ENCODE measurements at places on chromosomes 2 and 18.
A peak's percentile ranks its signal among the peaks of the same experiment; 100 is the strongest.

DNA sequence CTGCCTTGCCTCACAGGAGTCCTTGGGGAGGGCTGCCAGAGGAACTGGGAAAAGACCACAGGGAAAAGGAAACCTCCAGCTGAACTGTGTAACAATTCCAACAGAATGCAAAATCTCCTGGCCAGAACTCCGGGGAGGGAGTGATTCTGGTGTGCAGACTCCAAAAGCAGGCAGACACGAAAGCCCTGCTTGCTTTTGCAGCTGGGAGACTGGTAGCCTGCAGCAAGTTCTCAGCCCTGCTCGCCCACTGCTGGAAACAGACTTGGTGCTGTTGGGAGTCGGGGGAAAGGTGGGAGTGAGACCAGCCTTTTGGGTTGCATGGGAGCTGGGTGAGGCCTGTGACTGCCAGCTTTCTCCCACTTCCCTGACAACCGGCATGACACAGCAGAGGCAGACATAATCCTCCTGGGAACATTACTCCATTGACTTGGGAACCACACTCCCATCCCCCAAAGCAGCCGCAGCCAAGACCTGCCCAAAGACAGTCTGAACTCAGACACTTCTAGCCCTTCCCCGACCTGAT lies 26.0 kb upstream of the NMI start:
- DNase-seq: no peak

DNA sequence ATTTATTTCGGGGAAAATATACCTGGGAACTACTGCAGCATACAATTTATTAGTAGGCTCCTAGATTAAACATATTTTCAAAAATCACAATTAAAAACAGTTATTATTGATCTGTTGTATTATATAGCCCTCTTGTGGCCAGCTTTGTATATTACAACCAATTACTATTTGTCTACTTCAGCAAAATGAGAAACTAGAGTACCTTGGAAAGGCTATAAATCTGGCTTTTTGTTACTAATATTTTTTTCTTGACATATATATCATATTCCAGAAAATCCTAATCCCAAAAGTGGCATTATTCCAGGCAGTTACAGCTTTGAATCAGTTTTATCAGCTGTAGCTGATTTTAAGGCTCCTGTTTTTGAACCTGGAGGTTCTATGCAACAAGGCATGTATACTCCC lies 101.2 kb downstream of the UBR3 start:
- DNase-seq: no peak

- DNase-seq: no peak
Observed at GRCh38 chr2:202577250-202578183, 57.3 kb upstream of the FAM117B start.

- no peak for DNase-seq
Observed at GRCh38 chr2:102412199-102412598, 10.8 kb upstream of the IL18RAP start.

DNA sequence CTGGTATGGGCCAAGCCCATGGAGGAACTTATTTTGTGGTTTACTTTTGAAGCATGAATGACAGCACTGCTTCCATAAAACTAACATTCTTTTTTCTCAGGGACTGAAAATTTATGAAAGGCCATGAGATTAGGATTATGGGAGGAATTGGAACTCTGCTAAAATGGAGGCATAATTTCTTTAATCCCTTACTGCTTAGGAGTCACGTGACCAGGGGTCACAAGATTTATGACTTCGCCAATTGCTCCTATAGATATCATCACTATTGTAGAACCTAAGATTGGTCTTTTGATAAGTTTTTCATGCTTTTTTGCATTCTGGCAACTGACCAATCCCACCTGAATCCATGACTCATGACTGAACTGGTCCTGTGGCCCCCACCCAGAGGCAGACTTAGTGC lies 495.7 kb upstream of the VRK2 start:
- DNase-seq: no peak

DNA sequence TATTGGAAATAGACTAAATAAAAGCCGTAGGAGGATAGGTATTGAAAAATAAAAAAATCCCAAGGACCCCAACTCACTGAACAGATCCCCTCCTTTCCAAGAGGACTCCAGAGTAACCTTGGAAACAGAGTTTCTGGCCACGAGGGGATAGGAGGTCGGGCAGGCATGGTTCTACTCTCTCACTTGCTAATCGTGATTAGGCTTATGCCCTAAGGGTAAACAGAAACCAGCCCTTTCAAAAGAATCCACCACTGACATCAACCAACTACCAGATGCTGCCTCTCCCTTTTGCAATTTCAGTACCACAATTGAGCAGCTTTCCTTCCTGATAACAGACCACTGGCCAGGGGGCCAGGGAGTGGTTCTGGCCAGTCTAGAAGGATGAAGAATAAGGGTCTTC lies 477.8 kb downstream of the EIPR1 start:
- no peak for DNase-seq

- peak; percentile 13 for DNase-seq
Observed at GRCh38 chr2:74587664-74588277, 33.3 kb downstream of the DOK1 start.

- DNase-seq: no peak
Observed at GRCh38 chr2:143558665-143559064, 429.4 kb downstream of the ARHGAP15 start.

DNA sequence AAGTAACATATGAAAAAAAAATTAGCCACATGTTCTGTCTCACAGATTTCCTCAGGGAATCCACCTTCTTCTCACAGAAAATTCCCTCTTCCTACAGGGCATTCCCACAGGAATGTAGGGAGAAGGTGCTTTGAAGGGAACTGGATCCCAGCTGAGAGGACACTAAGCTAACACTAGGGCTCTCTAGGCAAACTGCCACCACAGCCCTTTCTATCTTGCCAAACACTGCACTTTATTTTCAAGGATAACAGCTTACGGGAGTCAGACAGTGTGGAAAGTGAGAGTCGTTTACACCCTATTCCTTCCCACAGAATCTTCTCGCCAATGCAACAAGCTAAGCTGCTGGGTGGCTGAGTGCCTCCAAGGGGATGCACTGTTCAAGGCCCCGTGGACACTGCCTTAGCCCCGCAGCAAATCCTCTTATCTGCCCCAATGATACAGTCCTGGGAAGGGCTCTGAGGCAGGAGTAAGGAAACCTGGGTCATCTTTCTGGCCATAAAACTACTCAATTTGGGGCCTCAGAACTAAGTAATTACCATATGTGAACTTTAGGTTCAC lies 76.9 kb downstream of the CCDC93 start:
- no peak for DNase-seq

DNA sequence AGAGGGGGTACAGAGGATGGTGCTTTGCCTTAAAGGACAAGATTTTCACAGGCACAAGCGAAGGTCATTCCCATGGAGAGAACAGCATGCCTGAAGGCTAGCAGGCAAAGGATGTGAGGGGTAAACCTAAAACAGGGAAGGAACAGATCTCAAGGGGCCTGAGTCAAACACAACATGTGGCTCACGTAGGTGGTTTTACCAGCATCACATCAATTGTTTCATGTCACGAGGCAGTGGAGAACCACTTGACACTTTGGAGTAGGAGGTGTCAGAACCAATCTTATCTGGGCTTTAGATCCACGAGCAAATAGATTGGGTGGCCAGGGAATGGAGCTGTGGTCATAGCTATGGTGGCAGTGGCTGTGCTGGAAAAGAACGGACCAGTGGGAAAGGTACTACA lies 8.4 kb downstream of the COX5B start:
- DNase-seq: no peak

- DNase-seq: no peak
Observed at GRCh38 chr2:120384486-120385354, 38.8 kb downstream of the INHBB start.

GRCh38 chr2:11477994-11478393 lies 12.0 kb upstream of the E2F6 start:
- no peak for DNase-seq

GRCh38 chr2:153354377-153354776 lies 124.2 kb downstream of the RPRM start:
- DNase-seq: no peak

DNA sequence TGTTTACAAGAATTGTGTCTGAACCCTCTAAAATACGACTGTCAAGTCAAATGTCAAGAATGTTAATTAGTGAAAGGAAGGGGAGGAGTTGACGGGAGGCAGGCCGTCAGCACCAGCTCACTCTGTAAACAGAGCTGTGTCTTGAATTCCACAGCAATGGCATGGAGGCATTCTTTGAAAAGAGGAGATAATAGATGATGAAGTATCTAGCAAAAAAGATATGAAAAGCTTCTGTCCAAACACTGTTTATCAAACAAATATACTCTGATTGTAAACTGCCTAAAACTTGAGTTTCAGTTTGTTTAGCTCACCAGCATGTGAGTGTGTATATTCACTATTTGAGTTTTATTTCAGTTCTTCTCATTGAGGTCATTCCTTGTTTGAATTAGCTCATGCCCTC lies 94.7 kb upstream of the CDC42EP3 start:
- no peak for DNase-seq
